NCI-H1930 (cell line): ENCODE measurements at places on chromosomes 1 and 21.

- no peak for DNase-seq
Measured at GRCh38 chr1:17066361-17067068, 12.7 kb upstream of the SDHB start.

- no peak for DNase-seq
Measured at GRCh38 chr21:31879911-31880310, 7.1 kb downstream of the HUNK start.

GRCh38 chr1:45972621-45973020, 159.8 kb downstream of the PIK3R3 start:
- DNase-seq, result no peak

DNA sequence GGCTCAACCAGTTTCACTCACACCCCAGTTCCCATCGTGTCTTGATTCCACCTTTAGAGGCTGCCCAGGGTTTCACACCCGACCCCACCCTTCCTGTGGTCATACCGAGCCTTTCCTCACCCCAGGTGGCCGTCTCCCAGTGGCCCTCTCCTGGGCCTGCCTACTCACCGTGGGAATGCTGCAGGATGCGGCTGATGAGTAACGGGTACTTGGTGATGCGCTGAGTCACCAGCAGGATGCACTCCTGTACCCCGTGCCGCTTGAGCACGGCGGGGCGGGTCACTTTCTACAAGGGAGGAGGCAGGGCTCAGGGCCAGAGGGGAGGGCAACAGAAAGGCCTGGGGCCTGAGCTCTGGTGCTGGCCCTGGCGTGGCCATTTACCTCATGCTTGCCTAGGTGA, 16.4 kb downstream of the ARHGEF2 start:
- no peak for DNase-seq

DNA sequence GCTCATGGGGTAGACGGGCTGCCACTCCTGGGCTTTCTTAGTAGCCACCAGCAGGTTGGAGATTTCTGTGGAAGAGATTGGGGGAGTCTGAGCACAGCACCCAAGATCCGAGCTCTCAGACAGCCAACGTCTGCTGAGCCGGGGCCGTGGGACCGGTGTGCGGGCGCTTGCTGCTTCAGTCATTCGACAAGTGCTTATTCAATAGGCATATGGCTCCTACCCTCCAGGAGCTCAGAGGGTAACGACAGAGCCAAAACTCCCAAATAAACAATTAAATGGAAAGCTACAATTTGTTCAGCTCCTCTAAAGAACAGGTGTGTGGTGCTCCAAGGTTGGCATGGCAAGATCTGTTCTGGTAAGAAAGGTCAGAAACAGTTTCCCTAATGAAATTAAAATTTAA, 106.0 kb downstream of the RAVER2 start:
- no peak for DNase-seq

- DNase-seq, result no peak
Measured at GRCh38 chr21:35256468-35256988, 207.4 kb upstream of the RUNX1 start.

GRCh38 chr1:61606448-61607312, 118.3 kb downstream of the TM2D1 start:
- no peak for DNase-seq

- DNase-seq, result no peak
Measured at GRCh38 chr1:184156521-184157393, 105.2 kb downstream of the TSEN15 start.

- no peak for DNase-seq
Measured at GRCh38 chr1:2523891-2524609, 2.3 kb downstream of the PANK4 start.

- DNase-seq, result no peak
Measured at GRCh38 chr1:1285102-1285571, 4.9 kb downstream of the SCNN1D start.

DNA sequence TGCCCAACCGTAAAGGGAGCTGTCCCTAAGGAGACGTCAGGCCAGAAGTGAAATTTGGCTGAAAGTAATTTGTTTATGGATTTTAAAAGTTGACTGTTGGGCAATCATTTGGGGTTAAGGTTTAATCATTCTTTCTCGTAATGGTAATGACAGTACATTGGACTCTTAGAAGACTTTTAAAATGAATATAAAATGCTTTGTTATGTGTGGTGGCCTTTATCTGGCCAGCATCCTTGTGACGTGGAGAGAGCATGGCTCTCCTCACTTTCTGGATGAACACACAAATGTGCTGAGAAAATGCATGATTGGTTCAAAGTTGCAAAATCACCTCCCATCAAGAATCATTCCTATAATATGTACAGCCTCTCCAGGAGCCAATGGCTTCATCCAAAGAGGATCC, 160.2 kb downstream of the DHRS3 start:
- no peak for DNase-seq

GRCh38 chr1:1602968-1603506, 3.1 kb upstream of the FNDC10 start:
- no peak for DNase-seq

GRCh38 chr1:26410706-26411623, at the start of gene LIN28A:
TSS of gene LIN28A (plus strand) at chr1:26410817. CDS start at chr1:26410892, 75 bp downstream.
- no peak for DNase-seq

GRCh38 chr1:177571485-177572076, 398.3 kb downstream of the SEC16B start:
- no peak for DNase-seq

DNA sequence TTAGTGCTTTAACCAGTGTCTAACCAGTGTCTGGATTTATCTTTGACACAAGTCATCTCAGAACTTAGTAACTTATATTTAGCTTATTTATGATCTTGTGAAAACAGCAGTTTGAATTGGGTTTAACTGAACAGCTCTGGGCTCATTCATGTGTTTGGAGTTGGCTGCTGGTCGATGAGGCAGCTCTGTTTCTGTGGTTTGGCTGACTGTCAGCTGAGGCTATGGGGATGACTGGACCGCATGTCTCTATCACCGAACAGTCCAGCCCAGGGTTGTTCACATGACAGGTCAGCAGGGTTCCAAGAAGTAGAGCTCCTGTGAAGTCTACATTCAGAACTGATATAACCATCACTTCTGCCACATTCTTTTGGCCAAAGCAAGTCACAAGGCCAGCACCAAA, 29.1 kb upstream of the C21orf91 start:
- no peak for DNase-seq

- no peak for DNase-seq
Measured at GRCh38 chr1:181153634-181153961, 65.1 kb downstream of the IER5 start.
